ENCODE measurements at places on chromosomes 7 and 10.

- DNase-seq = no peak
Observed at GRCh38 chr10:61456095-61456789, 3.1 kb upstream of the TMEM26 start.

- DNase-seq = no peak
Observed at GRCh38 chr10:121240556-121240955, 357.7 kb downstream of the FGFR2 start.

DNA sequence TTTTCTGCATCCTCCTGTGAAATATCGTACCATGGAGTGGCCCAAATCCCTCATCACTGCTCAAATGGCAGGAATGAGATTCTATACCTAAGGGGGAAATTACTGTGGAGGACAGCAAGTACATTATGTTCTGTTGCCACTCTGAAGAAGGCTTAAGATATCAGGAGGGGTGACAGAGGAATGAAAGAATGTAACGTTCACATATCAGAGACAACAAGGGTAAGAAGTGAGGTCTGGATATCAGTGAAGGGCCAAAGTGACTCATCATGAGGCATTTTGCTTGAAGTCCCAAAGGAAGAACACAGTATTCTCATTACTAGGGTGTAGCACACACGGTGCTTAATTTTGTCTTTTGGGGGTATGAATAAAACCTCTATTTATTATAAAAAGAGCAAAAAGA lies 71.5 kb upstream of the SLC13A1 start:
- DNase-seq = no peak

GRCh38 chr10:129841590-129841989 lies 122.5 kb downstream of the EBF3 start:
- DNase-seq = no peak

DNA sequence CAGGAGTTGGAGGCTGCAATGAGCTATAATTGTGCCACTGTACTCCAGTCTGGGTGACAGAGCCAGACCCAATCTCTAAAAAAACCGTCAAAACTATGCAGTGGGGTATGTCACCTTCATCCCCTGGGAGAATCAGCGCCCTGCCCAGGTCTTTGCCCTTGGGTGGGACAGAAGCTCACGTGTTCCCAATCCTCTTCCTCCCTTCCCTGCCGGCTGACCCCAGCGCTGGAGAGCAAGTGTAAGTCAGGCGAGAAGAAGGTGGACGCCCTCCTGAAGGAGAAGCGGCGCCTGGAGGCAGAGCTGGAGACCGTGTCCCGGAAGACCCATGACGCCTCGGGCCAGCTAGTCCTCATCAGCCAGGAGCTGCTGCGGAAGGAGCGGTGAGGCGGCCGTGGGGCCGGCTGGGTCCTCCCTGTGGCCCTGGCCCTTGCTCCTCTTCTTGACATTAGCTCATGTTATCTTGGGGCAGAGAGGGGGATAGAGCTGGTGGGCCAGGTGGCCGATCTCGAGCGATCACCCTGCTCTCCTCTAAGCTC lies 64.8 kb upstream of the GTF2IRD1 start:
- DNase-seq = no peak

GRCh38 chr7:90838799-90839198 lies 242.7 kb downstream of the CDK14 start:
- no peak for DNase-seq

DNA sequence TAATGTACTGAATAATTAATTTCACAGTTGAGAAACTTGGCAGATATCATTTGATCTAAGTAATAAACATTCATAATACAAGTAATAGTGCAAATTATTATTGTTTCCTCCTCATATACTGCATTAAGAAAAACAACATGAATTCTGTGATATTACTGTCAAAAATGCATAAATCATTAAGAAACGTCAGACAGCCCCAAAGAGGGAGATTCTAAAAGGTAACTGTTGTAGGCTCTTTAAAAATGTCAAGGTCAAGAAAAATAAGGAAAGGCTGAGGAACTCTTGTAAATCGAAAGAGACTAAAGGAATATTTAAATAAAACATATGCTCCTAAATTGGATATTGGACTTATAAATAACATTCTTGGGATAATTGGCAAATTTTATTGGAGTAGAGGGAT lies 67.9 kb downstream of the CABCOCO1 start:
- no peak for DNase-seq

DNA sequence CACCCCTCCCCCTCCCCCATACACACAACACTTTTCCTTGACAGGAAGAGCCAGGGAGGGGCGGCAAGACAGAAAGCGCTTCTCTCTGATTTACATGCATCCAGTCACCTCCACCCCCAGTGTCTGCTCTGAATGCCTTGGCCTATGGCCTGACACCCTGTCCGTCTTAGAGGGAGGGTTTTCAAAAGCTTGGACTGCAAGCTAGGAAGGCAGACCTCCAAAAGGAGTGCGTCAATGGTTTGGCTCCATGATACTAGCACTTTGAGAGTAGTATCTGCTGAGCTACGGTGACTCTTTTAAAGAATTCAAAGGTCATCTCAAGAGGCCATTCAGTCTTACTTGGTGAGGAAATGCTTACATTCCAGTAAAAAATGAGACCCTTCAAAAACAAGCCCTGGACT lies 20.3 kb upstream of the PAX2 start:
- DNase-seq = no peak

- DNase-seq = no peak
Observed at GRCh38 chr7:99244939-99245338, 27.7 kb upstream of the MYH16 start.

GRCh38 chr10:11140963-11141362 lies 123.3 kb downstream of the CELF2 start:
- DNase-seq = no peak

GRCh38 chr7:3588341-3588740 lies 287.3 kb downstream of the SDK1 start:
- DNase-seq = no peak

GRCh38 chr7:36315309-36315944 lies 74.2 kb upstream of the ANLN start:
- DNase-seq = no peak

DNA sequence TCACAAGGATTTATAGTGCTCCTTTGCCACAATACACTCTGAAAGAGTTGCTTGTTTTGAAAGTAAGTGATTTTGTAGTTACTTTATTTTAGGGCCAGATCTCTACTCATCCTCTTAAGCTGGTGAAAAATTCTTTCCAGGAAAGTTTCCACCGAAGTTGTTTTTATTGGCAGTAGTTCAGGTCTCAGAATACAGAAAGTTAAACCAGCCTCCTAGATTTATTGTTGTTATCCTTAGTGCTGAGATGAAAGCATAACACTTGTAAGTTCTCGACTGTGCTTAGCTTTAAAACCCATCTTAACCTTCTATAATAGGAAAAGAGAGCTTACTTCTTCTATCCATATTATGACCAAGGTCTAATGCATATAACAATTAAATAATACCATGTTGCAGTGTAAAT lies 5.5 kb downstream of the AP3M1 start:
- peak; percentile 47 for DNase-seq

GRCh38 chr7:141455723-141456122 lies 95.5 kb upstream of the AGK start:
- DNase-seq = no peak

GRCh38 chr7:8592167-8592566 lies 158.8 kb downstream of the NXPH1 start:
- DNase-seq = no peak

- no peak for DNase-seq
Observed at GRCh38 chr7:134903073-134903790, 83.1 kb upstream of the AGBL3 start.

DNA sequence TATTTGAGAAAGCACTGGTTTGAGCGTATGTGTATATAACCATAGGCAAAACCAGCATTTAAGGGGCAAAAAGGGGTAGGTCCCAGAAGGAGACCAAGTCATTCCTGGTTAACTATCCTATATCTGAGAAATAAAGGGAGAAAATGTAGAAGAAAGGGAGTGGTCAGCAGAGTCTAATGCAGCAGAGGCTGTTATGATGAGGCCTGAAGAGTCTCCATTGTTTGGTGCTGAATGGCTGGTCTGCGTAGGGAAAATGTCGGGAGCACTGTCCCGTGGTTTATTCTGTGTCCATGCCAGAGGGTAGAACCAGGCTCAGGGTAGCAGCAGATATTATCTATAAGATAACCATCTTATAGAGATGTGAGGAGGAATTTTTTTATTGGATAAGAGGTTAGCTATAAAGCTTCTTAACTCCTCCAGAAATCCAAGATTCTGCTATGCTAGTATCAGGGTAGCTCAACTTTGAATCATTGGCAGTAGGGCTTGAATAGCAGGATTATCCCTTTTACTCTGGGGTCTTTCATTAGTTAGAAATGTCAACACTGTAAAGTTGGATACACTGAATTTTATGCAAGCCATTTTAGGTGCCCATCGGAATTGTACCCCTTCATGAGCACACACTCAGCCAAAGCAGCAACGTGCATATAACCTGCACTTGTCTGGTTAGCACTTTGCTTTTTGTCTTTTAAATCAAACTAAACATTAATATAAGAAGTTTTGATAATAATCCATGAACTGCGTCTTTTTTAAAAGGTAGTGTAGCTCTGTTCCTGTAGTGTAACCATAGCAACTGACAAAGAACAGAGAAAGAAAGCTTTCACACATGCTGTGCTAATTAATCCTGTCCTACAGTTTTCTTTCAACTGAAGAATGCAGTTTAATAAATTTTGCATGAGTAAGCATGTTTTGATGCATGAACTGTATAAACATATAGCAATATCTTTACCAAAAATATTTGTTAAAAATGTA lies 312.0 kb upstream of the FZD1 start:
- DNase-seq = no peak

DNA sequence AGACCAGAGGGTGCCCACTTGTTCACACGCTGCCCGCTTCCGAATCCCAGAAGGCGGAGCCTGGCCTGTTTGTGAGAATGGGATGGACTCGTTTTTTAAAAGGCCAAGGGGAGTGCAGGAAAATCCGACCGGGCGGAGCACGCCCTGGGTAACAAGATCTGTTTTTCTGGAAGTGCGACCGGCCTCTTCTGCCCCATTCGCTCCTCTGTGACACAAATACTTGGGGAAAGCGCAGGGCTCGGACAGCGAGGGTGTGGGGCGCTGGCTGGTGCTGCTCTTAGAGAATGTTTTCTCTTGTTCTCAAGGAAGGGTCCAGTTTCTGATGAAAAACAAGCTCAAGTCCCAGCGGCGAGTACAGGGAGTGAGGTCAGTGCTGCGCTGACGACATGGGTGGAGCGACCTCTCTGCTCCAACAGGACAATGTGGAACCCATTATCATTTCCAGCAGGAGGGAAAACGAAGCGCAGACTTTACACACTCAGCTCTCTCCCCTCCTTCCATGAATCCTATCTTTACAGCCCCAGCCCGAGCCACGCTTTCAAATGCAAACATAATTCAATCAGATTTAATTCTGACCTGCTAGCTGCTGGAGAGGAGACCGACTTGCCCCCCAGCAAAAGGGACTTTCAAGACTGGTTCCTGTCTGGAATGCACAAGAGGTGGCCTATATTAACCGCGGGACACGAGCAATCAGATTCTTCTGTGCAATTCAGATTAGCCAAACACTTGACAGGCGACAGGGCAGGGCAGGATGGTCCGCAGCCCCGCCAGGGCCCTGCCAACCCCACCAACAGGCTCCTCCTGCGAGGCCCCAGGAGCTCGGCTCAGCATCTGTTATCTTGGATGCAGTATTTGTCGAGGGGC lies 1.1 kb downstream of the RADIL start:
- peak; percentile 90 for DNase-seq

GRCh38 chr7:30348083-30348560 lies 63.7 kb downstream of the ZNRF2 start:
- DNase-seq = no peak

GRCh38 chr7:15461576-15461975 lies 100.2 kb downstream of the AGMO start:
- DNase-seq = peak; percentile 48

- DNase-seq = no peak
Observed at GRCh38 chr7:76328389-76328788, 25.9 kb downstream of the HSPB1 start.

- DNase-seq = peak; percentile 79
Observed at GRCh38 chr10:31622978-31623377, 304.0 kb downstream of the ZEB1 start.

GRCh38 chr10:94545391-94546048 lies at the start of gene HELLS:
TSS of gene HELLS (plus strand) at chr10:94545788. CDS start at chr10:94545922, 134 bp downstream.
- DNase-seq = peak; percentile 92

GRCh38 chr7:786472-787255 lies 45.6 kb upstream of the SUN1 start:
- peak; percentile 57 for DNase-seq

DNA sequence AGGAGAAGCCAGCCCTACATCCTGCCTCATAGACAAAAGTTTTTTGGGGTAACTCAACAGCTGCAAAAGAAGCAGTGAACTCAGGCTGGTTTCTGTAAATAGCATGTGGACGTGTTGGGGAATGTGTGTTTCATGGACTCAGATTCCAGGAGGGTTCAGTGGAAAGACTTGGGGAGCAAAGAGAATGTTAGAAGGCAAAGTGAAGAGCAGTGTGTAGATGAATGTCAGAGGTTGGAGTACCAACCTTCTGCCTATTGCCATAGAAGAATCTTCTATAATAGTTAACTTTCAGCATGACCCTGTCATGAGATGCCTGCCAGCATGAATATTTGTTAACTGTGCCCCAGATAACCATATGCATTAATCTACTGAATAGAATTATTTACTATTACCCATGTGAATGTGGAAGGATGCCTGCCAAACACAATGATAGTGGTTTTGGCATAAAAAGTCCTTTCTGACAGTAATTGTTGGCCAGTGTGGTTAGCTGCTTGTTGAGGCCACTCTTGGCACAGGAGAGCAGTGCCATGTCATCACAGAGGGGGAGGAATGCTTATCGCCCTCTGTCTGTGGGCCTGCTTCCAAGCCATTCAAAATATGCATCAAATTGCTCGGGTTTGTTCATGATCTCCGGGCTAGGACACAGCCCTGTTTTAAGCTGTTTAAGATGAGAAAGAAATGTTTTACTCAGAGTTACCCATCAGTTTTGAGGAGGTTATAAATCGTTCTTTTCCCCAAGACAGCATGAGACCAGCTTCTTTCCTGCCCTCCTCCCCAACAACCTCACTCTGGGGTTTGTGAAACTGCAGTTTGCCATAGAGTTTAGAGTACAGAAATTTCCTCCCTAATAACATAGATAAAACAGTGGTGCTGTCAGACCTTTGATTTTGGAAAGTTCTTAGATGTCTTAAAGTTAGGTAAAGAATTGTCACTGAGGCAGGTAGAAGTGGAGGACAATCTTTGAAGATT lies 165.3 kb downstream of the WNT2 start:
- DNase-seq = peak; percentile 38

GRCh38 chr10:100894033-100894432 lies 18.7 kb upstream of the SLF2 start:
- no peak for DNase-seq

All from muscle of arm (tissue), 14 donors.